LNCaP clone FGC (cell line): ENCODE measurements at places on chromosomes 7 and 10.

DNA sequence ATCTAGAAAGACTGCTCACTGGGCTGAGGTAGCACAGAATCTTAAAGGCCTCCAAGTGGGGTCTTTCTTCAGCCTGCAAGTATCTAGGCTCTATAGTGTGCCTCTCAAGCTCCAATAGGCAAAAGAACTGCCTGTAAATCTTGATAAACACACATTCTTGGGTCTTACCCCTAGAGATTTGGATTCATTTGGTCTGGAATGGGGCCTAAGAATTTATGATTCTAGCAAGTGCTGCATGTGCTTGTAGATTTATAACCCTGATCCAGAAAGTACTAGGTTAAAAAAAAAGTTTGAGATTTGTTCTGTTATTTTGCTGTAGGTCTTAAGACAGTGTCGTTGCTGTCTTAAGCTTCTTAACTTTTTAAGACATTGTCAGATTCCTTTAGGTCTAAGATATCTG lies 74.1 kb downstream of the RALA start:
- DNase-seq: no peak

GRCh38 chr7:119408596-119408995 lies 864.4 kb upstream of the KCND2 start:
- DNase-seq: no peak

DNA sequence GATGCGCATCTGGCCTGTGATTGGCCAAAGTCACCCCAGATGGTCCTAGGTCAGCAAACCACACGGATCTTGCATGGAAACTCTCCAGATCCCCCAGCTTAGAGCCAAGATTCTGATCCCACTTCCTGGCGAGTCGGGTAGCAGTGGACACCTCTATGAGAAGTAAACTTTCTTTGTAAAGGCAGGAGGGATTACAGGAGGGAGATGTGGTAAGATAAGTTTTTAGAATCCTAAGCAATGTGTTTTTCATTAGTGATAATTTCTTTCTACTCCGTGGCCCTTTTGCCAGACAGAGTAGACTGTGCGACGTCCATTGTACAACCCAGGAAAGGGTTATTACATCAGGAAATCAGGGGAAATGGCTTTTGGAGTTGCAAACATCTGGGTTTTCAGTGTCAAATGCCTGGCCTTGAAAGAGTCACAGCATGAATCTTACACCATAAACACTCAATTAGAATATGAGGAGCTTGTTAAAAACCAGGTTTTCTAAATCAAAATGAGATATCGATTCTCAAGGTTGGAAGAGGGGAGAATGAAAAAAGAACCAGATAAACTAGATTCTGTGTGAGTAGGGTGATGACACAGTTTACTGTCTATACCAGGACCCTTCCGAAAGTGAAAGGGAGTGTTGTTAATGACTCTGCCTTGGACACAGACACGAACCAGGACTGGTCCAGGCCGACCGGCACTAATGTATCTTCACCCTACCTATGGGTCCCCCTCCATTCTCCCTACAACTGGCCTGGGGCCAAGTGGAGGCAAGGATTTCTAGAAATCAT lies 61.9 kb upstream of the WAC start:
- DNase-seq: no peak

DNA sequence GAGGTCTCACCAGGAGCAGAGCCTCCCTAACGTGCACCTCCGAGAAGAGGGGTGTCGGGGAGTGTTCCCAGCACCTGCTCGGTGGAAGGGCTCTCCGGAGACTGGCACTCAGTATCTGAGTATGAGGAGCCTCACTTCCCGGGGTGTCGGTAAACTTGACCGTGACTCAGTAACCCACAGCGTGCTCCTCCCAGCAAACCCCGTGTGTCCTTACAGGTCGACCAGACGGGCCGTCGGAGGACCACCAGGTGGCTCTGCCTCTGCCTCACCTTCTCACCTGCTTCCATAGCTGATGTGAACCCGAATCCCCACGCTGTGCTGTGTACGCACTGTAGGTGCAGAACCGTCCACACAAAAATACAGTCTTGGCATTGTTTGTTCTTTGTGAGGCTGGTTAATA lies 29.0 kb upstream of the KNDC1 start:
- DNase-seq: no peak

- no peak for DNase-seq
Measured at GRCh38 chr10:119039161-119039560, 9.6 kb downstream of the NANOS1 start.

DNA sequence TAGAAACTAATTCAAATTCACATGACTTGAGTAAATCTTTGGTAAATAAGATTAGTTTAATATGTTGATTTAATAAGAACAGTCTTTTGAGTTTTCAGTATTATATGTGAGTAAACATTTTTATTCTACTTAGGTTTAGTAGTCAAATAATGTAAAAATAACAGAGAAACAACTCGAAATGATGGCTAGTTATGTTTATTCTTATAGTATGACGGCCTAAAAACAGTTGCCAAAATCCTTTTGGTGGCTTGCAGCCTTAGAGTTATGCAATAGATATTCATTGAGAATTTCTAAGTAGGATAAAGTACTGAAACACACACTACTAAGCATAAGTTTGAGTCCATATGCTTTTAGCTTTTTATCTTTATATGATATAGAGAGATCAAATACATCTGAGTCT lies 184.8 kb downstream of the GNAI1 start:
- DNase-seq: peak; percentile 54

DNA sequence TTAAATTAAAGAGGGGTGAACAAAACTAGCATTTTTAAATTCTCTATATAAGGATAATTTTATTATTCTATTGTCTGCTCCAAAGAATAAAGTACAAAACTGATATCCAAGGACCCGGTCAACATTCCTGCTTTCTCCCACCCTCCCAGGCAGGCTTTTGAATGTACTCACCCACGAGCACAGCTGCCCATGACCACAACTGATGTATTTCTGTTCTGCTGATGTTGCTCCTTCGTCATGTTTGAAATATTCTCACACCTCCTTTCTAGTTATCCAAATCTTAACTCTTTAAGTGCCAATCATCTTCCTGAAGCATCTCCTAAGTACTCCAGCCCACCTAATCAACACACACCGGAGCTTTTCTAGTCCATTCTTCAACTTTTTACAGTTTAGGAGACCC lies 46.7 kb downstream of the CALD1 start:
- no peak for DNase-seq

GRCh38 chr7:157544980-157545680 lies 208.3 kb downstream of the DNAJB6 start:
- DNase-seq: no peak

GRCh38 chr7:82091126-82091684 lies 321.4 kb upstream of the HGF start:
- no peak for DNase-seq

GRCh38 chr7:91251877-91252276 lies 12.4 kb upstream of the FZD1 start:
- no peak for DNase-seq

GRCh38 chr7:159095979-159096411 lies 48.7 kb downstream of the VIPR2 start:
- no peak for DNase-seq

DNA sequence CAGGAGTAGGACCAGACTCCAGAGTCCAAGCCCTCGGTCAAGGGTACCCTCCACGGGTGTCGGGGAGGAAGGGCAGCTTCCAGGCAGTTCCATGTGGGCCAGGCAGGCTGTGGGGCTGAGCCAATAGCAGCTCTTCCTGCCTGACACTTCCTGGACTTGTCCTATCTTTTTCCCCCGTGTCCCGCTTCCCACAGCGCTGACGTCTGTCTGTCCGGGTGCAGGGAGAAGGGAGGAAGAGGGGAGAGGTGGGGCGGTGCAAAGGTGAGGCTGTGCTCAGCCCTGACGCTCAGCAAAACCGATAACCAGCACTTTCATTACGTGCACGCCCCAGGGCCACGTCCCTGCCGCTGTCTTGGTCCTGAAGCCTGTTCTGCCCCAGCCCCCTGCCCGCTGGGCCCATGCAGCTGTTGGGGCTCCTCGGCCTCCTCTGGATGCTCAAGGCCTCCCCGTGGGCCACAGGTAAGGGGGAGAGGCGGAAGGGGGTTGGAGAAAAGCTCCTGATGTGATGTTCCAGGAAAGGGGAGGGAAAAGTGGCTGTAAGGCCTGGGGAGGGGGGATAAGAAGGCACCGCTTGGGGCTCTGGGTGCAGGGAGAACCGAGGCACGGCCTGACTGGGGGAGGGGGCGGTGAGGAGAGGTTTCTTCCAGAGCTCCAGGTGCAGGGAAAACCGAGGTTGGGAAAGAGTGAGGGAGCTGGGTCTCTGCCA lies at the start of gene MUC3A:
Gene MUC3A, plus strand, starts transcription at position 308 of the 706 bp plus-strand sequence. Its CDS starts 91 bp downstream, at position 399.
- DNase-seq: no peak

- no peak for DNase-seq
Measured at GRCh38 chr10:89390476-89391225, 1.8 kb upstream of the IFIT1 start.

GRCh38 chr7:91034459-91035368 lies 229.5 kb upstream of the FZD1 start:
- DNase-seq: peak; percentile 66

GRCh38 chr10:3136763-3137611 lies 35.6 kb downstream of the PITRM1 start:
- DNase-seq: no peak

DNA sequence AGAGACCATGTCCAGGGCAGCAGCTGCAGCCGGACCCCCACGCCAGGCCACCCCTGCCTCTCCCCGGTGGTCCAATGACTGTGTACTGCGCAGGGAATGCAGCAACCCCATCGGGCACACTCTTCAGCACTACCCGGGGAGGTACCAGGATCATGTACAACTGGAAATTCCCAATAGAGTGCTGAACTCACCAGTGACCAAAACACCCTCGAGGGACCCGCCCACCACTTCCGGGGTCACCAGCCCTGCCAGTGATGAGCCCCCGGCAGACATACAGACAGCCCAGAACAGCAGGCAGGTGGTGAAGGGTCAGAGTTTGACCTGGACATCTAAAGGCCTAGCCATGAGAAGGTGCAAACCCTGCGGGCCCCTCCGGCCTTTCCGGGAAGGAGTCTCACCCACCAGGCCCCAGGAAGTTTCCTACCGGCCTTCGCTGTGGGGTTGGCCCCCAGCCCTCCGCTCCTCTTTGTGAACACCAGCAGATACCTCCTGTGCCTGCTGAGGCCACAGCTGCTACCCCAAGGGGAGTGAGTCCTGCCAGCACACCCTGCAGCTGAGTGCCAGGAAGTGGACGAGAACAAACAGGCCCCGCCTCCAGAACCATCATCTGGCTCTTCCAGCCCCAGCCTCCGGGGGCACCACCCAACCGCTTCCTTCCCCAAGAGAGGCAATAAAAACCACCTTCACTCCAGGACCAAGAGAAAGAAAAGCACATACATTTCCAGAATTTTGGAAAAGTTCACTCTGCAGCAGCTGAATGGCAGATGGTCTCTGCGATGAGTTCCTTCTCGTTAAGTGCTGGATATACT lies 5.0 kb upstream of the ANKRD61 start:
- no peak for DNase-seq

DNA sequence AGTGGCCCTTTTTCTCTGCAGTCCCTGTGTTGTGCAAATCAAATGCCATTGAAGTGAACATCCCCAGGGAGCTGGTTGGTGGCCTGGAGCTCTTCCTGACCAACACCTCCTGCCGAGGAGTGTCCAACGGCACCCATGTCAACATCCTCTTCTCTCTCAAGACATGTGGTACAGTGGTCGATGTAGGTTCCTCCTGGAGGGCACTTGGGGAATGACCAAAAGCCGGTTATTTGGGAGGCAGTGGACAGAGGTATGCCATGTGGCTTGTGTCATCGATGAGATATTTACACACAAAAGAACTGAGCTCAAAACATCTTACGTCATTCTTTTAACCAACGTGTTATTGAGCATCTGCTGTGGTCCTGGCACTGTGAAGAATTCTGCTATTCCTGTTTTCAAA lies 19.7 kb downstream of the OIT3 start:
- DNase-seq: no peak

DNA sequence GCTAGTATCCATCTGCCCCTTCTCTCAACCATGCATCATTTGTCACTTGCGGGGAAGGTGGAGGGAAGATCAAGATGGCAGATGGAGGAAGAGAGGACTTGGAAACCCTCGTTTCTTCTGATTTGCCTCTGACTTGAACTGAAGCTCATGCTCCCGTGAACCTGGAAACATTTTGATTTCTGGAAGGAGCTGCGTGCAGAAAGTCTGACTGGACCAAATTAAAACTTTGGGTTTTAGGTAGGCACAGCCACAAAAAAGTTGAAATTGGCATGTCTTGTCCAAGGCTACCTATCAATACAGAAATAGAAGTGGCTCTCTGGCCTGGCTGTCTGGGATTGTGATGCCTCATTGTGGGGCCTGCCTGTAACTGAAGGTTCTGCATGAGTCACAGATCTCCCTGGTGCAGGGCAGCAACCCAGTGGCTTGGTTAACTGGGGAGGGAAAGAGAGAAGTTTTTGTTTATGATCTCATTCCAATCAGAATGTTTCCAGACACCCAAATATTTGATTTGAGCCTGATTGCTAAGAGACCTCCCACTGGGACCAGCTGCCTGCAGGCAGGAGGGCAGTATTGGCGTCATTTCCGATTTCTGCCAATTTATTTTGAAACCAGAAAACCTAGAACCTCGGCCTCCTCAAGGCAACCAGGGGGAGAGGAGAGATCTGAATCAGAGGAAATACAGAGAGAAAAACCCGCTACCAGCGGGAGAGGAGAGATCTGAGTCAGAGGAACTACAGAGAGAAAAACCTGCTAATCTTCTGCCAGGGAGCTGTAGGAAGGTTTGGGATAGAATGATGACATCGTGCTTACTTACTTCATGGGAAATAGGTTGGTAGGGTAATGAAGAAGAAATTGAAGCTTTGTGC lies 363.6 kb downstream of the ANKRD30A start:
- no peak for DNase-seq

- no peak for DNase-seq
Measured at GRCh38 chr10:48282829-48283228, 8.3 kb upstream of the FRMPD2 start.

DNA sequence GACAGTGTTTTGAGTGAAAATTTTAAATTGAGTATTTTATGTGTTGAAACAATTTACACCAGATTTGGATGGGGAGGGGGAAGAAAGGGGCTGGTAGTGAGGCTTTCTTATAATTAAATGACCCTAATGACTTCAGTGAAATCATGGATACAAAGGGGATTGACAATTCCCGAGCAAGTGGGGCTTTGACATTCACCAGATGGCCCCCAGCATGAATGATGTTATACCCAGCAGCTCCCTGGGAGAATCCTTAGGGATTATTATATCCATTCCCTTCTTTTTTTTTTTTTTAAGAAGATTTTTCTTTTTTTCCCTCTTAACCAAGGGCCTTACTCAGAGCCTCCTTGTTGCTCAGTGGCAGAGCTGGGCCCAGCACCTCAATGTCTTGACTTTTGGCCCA lies 17.9 kb downstream of the PLPP4 start:
- no peak for DNase-seq
